IMR-90 (cell line): ENCODE measurements at places on chromosomes 3 and 15. TPM values are rescaled to one million over a fixed set of nuclear protein-coding genes. Genes with fewer than 3 reads are reported as not detected.
A peak's percentile ranks its signal among the peaks of the same experiment; 100 is the strongest.

DNA sequence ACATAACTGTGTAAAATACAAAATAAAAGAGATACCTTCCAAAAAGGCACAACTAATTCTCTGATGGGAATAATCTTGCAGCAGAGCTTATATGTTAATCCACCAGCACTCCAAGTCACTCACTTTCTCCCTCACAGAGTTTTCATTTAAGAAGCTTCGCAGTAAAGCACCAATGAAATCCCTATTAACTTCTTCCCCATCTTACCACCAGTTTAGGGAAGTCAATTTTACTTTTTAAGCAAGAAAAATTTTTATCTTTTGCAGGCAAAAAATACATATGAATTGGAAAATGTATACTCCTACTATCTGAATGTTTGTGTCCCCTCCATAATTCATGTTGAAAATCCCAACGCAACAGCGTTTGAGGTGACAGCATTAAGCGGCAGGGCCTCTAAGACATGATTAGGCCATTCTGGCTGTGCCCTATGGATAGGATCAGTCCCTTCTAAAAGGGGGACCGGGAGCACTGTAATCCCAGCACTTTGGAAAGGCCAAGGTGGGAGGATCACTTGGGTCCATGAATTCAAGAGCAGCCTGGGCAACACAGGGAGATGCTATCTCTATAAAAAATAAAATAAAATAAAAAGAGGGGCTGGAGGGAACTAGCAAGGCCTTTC is 435.8 kb downstream of the SHQ1 start:
- H3K36me3 ChIP-seq, result no peaks in the 10 kb centered on the region
- H3K4me1 ChIP-seq, result peaks cover 9% of the 10 kb centered on the region
- H3K4me3 ChIP-seq, result no peak overlapping the region

- H3K36me3 ChIP-seq, result no peaks in the 10 kb centered on the region
- H3K4me3 ChIP-seq, result peak within 1 kb of the TSS; percentile 63
- H3K27me3 ChIP-seq, result no peaks in the 10 kb centered on the region
- peaks cover 4% of the 10 kb centered on the region for H3K4me1 ChIP-seq
These were observed at the start of gene CIB2 for GRCh38 chr15:78131295-78132061. CIB2 (minus strand) TSS chr15:78131445; CDS start chr15:78131215, 230 bp downstream.

DNA sequence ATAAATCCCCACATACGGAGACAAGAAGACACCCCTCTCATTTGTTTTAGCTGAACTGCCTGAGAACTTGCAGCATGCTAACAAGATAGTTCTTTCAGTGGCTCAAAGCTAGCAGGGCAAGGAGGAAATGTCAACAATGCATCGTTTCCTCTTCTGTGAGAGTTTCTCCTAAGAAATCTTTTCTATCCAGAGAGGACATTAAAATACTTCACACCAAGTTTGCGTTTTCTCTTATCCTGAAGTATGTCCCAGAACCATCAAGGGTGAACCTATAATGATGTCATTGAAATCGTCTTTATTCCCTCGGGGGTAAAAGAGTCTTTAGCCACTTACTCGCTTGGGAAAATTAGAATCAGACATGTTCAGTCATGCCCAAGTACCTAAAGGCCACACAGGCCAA is 541.7 kb upstream of the MDFIC2 start:
- no peak overlapping the region for H3K27ac ChIP-seq
- DNase-seq, result no peak
- peaks cover 33% of the 10 kb centered on the region for H3K4me1 ChIP-seq
- no peak overlapping the region for H3K4me3 ChIP-seq
- no peaks in the 10 kb centered on the region for H3K36me3 ChIP-seq
- H3K27me3 ChIP-seq, result no peaks in the 10 kb centered on the region

GRCh38 chr15:22933641-22934061 is 46.5 kb downstream of the CYFIP1 start:
- DNase-seq, result peak; percentile 14
- peaks cover 51% of the 10 kb centered on the region for H3K36me3 ChIP-seq
- H3K27ac ChIP-seq, result no peak overlapping the region

DNA sequence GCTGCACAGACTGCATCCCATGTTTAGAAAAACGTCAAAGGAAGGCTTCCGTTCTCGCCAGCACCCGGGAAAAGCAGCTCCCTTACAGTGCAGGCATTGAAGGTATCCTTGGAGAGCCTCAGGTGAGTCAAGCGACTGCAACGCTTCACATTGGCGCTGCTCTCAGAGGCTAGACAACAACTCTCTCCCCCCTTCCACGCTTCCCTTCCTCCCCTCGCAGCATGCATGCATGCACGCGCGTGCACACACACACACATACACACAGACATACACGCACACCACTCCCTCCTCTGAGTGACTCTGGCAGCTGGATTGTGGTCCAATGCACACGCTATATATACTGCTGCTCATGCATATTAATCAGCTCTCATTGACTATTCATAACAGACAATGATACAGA is 191.1 kb downstream of the PDZRN3 start:
- no peaks in the 10 kb centered on the region; the same call in 1 of the 2 replicates for H3K36me3 ChIP-seq
- H3K27me3 ChIP-seq, result no peaks in the 10 kb centered on the region; the same call in 1 of the 2 replicates
- H3K4me1 ChIP-seq, result no peaks in the 10 kb centered on the region; the same call in none of the 2 replicates
- no peak overlapping the region for H3K4me3 ChIP-seq

DNA sequence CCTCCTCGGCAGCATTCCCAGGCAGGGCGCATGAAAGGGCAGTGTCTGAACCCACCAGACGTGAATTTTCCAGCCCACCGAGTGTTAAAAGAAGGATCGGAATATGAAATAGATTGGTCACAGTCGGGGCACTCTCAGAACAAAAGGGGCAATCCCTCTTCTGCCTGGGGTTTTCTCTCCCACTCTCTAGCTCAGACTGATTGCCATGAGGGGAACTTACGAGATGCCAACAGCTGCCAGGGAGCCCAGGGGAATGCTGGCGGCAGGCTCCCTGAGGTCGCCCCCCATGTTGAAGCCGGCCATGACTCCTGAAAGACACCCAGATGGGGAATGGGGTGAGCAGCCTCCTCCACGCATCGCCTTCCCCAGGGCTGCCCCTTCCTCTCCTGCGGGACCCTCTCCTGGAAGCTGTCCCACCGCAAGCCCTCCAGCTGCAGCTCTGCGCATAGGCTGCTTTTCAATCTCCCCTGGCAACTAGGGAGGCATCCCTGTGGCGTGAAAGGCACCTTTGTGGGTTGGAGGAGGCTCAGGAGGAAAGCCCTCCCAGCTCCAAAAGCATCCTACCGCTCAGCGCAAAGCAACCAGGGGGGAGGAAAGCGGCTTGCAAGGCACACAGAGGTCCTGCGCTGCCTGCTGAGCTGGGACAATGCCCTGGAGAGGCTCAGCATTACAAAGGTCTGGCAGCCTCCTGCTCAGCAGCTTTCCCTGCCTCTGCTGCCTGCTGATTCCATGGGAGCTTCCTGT is 64.8 kb upstream of the HEG1 start:
- no peak overlapping the region for H3K4me3 ChIP-seq
- H3K27me3 ChIP-seq, result no peaks in the 10 kb centered on the region
- H3K36me3 ChIP-seq, result no peaks in the 10 kb centered on the region
- no peak overlapping the region for H3K27ac ChIP-seq
- H3K4me1 ChIP-seq, result peaks cover 27% of the 10 kb centered on the region

DNA sequence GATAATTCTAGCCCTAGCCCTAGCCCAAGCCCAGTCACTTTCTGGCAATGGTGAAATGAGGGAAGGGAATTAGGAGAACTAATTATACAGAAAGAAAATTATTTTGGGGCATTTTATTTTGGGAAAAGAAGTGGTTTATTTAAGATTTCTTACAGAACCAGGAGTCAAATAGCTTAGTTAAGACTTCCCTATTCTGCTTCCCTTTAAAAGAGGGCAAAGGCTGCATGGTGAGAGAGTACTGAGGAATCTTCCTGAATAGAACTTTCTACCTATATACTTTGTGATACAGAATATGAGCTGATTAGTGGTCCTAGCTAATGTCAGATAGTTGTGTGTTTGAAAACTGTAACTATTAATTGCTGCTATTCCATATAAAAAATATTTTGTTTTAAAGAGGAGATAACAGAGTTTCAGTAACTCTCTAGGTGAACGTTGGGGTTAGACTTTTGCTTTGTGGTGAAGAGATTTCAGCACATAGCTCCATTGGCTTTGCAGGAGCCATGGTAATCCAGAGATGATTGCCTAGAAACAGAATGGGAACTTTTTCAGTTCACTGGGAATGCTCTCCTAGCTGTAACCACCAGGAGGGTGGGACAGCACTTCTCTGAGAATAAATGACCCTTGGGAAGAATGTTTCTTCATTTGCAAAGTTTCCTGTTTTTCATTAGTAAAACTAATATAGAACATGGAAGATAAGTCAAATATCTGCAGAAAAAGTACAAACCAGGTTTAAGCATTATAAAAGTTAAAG is 5.3 kb upstream of the GCSAM start:
- DNase-seq, result no peak
- no peak overlapping the region for H3K4me3 ChIP-seq
- no peaks in the 10 kb centered on the region for H3K36me3 ChIP-seq

GRCh38 chr15:68151277-68151676 is 53.9 kb downstream of the CALML4 start:
- peaks cover 10% of the 10 kb centered on the region; the same call in 1 of the 2 replicates for H3K36me3 ChIP-seq
- H3K4me1 ChIP-seq, result peaks cover 3% of the 10 kb centered on the region; the same call in 1 of the 2 replicates
- peak; percentile 53 for DNase-seq
- no peak overlapping the region for H3K4me3 ChIP-seq
- H3K27ac ChIP-seq, result no peak overlapping the region
- no peaks in the 10 kb centered on the region for H3K27me3 ChIP-seq

GRCh38 chr3:32373276-32373675 is 18.4 kb upstream of the CMTM7 start:
- no peaks in the 10 kb centered on the region for H3K36me3 ChIP-seq
- H3K27me3 ChIP-seq, result peaks cover 3% of the 10 kb centered on the region
- DNase-seq, result no peak
- H3K27ac ChIP-seq, result no peak overlapping the region
- H3K4me1 ChIP-seq, result no peaks in the 10 kb centered on the region; the same call in 1 of the 2 replicates
- H3K4me3 ChIP-seq, result no peak overlapping the region

DNA sequence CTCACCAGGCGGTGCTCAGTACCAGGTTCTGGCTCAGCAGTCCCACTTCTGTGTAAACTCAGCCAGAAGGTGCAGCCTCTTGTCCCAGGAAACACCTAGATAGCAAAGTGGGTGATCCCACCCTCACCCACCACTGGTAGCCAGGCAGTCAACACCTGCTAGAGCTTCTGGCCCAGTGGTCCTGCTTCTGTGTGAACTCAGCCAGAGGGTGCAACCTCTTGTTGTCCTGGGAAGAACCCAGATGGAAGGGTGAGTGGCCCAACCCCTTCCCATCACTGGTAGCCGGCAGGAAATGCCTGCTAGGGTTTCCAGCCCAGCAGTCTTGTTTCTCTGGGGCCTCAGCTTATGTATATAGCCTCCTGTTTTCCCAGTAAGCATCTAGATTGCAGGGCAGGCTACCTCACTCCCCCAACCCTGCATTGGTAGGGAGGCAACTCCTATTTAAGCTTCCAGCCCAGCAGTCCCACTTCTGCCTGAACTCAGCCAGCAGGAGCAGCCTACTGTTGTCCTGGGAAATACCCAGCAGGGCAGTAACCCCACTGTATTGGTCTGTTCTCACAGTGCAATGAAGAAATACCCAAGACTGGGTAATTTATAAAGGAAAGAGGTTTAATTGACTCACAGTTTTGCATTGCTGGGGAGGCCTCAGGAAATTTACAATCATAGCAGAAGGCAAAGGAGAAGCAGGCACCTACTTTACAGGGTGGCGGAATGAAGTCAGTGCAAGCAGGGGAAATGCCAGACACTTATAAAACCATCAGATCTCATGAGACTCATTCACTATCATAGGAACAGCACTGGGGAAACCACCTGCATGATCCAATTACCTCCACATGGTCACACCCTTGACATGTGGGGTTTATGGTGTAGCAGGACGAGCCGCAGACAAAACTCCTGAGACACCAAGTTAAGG is 110.6 kb downstream of the DTWD1 start:
- no peak overlapping the region for H3K4me3 ChIP-seq
- no peaks in the 10 kb centered on the region for H3K36me3 ChIP-seq
- no peaks in the 10 kb centered on the region for H3K27me3 ChIP-seq
- no peak overlapping the region for H3K27ac ChIP-seq
- no peak for DNase-seq
- H3K4me1 ChIP-seq, result no peaks in the 10 kb centered on the region

GRCh38 chr3:167941234-167941995 is 154.3 kb downstream of the GOLIM4 start:
- no peak overlapping the region for H3K4me3 ChIP-seq
- peaks cover 5% of the 10 kb centered on the region for H3K4me1 ChIP-seq
- DNase-seq, result peak; percentile 88
- no peak overlapping the region for H3K27ac ChIP-seq

- no peak overlapping the region for H3K4me3 ChIP-seq
- H3K36me3 ChIP-seq, result no peaks in the 10 kb centered on the region
- no peaks in the 10 kb centered on the region for H3K27me3 ChIP-seq
- peak; percentile 36 for DNase-seq
- peaks cover 4% of the 10 kb centered on the region; the same call in 1 of the 2 replicates for H3K4me1 ChIP-seq
These were observed 217.9 kb upstream of the DCBLD2 start for GRCh38 chr3:99119385-99119784.

GRCh38 chr15:92667970-92668485 is 12.5 kb upstream of the FAM174B start:
- no peak for DNase-seq
- H3K27me3 ChIP-seq, result peaks cover 16% of the 10 kb centered on the region
- no peak overlapping the region for H3K4me3 ChIP-seq

DNA sequence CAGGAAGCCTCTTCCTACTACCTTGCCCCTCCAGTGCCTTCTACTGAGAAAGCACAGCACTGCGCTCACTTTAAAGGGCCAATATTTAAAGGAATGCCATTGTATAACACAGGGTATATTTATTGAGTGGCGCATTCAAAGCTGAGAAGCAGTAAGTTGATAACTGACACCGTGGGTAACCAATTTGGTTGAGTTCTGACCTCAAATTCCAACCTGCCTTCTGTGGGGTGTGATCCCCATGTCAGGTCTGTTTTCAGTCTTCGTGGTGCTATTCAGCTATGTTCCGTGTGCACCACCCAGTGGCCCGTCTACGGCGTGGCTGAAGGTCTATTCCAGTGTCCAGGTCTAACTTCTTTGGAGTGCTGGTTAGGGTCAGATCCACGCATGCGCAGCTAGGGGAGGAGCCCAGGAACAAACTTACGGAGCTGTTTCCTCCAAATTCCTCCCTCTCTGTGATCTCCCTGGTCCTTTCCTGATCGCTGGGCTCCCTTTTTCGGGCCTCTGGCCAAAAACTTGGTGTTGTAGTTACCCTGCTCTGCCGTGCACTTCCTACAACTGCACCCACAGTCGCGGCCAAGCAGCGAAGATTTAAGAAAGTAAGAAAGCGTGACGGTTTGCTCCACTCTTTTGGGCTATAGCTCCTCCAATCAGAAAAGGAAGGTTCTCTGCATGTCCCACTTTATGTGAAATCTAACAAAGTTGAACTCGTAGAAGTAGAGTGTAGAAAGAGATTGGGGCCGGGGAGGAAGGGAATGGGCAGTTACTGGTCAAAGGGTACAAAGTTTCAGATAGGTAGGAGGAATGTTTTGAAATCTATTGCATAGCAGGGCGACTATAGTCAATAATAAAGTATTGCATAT is 7.7 kb downstream of the LRRC2 start:
- no peaks in the 10 kb centered on the region for H3K27me3 ChIP-seq
- peak; percentile 60 for DNase-seq
- H3K4me1 ChIP-seq, result peaks cover 13% of the 10 kb centered on the region
- H3K27ac ChIP-seq, result peak overlapping the region; percentile 78
- peaks cover 4% of the 10 kb centered on the region; the same call in 1 of the 2 replicates for H3K36me3 ChIP-seq

Gene ALDH1A2
- not detected in 2 replicates for total RNA-seq

Gene TGM4
- under 0.01 TPM in 1 of 2 replicates, not detected in the other for total RNA-seq

Gene ADAMTS17
- 0.28 TPM in 1 of 2 replicates, not detected in the other for total RNA-seq

Gene PML
- 8.8 and 10.3 TPM in 2 replicates for total RNA-seq

Gene SAMD7
- total RNA-seq, result not detected in 2 replicates
